ENCODE measurements at places on chromosomes 2 and 18.

- DNase-seq = no peak
Measured at GRCh38 chr18:44096016-44096415, 584.7 kb upstream of the SETBP1 start.

GRCh38 chr2:85800586-85800985, 46.8 kb downstream of the ATOH8 start:
- DNase-seq = no peak

DNA sequence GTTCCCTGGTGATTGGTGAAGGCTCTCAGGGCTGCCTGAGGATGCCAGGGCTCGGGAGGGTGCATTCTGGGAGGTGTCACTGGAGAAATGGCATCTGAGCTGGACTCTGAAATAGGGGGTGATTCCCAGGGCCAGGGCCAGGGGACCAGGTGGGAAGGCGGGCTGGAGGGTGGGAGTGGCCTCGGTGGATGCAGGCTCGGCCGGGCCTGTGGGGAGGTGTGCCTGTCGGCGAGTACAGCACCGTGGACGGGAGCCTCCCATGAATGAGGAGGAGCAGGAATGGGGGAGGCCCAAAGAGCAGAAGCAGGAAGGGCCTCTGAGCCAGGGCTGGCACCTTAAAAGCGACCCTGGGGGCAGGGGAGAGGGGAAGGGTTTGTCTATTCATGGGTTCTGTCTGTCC, 116.8 kb downstream of the GBX2 start:
- DNase-seq = no peak

DNA sequence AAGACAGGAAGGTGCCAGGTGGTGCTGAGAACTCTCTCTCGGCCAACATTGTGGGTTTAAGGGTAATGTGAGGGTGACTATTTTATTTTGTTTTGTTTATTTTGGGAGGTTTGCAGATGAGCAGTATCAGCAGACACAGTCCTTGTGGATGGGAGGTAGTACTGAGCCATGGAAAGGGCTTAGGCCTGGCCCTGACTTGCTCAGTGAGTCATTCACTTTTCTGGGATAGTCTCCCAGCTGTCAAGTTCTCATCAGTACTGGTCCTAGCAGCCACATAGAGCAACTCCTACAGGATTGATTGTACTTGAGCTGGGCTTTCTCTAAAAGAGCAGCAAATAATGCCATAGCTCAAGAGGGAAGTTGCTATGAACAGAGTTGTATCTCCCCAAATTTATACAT, 175.2 kb downstream of the LOXHD1 start:
- DNase-seq = no peak

- DNase-seq = no peak
Measured at GRCh38 chr18:55252901-55253300, 293.6 kb upstream of the CCDC68 start.

- no peak for DNase-seq
Measured at GRCh38 chr2:69827796-69828540, 1.5 kb upstream of the GMCL1 start.

- no peak for DNase-seq
Measured at GRCh38 chr2:219506802-219507526, 7.3 kb upstream of the ASIC4 start.

GRCh38 chr2:145503511-145503910, 983.6 kb upstream of the ZEB2 start:
- no peak for DNase-seq

DNA sequence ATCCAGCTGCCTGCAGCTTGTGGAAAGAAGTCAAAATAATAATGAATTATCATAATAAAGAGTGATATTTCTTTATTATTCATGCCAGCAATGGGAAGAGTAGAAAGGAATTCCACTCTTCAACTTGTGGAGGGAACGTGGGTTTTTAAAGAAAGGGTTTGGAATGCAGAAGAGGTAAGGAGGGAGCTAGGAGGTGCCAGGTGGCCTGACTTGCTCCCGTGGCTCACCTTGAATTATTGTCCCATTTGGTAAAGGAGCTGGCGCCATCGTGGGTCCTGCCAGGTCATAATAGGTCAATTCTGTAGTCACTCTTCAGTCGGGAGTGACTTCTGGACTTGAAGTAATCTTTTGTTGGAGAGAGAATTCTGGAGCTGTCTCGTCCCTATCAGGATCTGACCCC, 95.2 kb upstream of the BARD1 start:
- DNase-seq = no peak

- no peak for DNase-seq
Measured at GRCh38 chr2:40199771-40200170, 252.1 kb downstream of the SLC8A1 start.

- peak; percentile 45 for DNase-seq
Measured at GRCh38 chr2:118882693-118883336, 35.4 kb upstream of the EN1 start.

- DNase-seq = no peak
Measured at GRCh38 chr2:20647738-20648137, 3.2 kb downstream of the HS1BP3 start.

DNA sequence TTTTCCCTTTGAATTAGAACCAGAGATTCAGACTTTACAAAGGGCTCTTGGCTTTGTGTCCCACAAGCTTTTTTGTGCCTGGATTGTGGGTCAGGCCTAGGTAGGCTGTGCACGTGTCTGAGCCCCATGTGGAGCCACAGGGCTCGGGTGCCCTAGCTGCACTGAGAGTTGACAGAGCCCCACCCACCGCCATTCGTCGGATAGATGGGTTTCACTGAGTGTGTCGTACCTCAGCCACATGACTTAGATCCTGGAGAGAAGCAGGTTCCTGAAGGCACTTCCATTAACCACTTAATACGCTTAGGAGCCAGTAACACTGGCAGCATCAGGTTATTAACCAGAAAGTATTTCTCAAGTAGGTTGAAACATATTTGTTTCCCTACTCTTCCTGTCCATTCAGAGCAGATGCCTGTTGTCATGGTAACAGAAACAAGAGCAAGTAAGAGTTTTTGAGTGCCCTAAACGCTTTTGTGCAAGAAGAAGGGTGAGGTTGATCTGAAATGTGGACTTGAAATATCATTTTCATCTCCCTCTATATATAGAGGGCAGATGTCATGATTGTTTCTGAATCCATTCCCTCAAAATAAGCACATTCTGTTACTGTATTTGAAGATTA, 30.0 kb downstream of the ADCYAP1 start:
- DNase-seq = peak; percentile 14

- no peak for DNase-seq
Measured at GRCh38 chr2:176039375-176039774, 37.3 kb upstream of the LNPK start.

DNA sequence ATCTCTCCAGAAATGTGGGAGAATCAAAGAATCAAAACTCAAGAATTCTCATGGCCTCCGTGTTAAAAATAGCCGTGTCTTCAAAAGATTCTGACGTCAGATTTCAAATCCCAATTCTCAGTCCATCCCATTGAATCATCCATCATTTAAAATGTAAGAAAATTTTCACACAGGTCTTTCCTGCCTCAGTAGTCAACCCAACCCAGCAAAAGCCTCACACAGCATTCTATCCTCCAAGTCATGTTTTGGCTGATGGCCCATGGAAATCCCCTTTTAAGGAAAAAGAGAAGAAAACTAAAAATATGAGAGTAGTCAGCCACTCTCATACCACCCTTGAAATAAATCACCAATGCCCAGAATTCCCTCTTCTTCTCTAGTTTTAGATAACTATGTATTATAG, 211.8 kb downstream of the C1D start:
- no peak for DNase-seq

- DNase-seq = no peak
Measured at GRCh38 chr2:113201496-113202304, 27.9 kb downstream of the PSD4 start.

DNA sequence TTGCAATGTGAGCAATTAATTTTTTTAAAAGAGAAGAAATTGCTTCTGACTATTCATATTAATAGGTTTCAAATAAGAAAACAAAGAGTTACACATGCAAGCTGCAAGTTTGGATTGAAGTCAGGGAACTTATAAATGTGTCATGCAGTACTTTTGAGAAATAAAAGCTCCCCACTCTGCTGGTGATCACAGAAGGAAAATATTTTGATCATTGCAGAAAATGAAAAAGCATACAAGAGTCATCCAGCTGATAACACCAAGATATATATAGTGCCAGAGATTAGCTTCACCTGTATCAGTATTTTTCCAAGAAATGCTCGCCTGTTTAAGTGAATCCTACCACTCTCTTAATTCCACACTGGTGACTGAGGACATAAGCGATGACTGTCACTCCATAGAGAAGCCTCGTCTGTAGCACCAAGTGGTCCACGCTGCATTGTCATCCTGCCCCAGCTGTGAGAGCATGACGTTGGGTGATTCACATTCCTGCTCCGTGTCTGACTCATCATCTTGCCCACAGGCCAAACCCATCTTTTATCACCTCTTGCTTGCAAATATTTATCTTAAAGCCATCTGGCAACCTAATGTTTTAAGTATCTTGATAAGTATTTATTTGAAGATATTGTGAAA, 178.0 kb downstream of the ASXL3 start:
- DNase-seq = peak; percentile 29

DNA sequence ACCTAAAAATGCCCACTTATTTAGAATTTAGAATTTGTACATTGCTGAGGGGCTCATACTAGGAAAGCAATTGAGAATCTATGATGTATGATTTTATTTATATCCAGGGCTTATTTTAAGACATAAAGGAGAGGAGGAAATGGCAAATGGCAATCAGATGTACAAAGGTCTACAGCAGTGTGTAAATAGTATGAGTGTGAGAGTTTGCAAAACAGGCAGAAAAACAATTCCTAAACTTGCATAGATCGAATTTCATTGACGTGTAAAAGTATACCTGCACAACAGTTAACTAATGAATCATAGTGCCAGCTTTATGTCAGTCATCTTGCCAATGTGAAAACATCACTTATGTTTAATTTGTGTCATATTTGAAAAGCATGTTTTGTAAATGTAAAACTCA, 718.7 kb upstream of the GCFC2 start:
- DNase-seq = no peak

DNA sequence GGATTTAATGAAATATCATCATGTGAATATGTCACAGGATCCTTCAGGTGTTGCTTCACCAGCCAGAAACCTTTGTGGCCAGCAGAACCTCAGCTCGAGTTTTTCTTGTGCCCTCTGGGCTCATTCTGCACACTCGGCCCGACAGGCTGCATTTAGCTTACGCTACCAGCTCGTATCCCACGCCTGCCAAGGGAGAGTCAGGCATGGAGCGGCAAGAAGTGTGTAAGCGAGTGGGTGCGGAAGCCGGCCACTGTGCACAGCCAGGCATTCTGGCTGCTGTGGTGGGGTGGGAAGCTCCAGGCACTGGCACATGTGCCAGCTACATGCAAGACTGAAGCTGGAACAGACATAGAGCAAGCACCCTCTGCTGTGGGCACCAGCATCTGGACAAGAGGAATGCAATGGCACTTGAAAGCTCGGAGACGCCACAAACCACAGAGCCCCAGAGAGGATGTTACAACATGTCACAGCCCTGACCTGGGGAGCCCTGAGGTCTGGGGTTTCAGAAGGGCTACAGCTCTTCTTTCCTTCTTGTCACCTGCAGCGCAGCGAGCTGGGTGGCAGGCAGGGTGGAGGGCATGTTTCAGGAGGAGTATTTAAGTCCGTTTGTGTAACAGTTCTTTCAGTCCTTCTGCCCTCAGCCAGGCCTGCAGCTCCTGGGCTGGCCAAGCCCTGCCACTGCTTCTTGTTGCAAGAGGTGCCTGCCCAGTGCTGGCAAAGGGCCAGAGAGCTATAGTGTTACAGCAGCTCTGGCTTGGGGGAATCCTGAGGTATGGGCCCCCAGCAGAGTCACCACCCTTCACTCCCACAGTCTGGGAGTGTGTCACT, 257.3 kb upstream of the HNMT start:
- DNase-seq = no peak

DNA sequence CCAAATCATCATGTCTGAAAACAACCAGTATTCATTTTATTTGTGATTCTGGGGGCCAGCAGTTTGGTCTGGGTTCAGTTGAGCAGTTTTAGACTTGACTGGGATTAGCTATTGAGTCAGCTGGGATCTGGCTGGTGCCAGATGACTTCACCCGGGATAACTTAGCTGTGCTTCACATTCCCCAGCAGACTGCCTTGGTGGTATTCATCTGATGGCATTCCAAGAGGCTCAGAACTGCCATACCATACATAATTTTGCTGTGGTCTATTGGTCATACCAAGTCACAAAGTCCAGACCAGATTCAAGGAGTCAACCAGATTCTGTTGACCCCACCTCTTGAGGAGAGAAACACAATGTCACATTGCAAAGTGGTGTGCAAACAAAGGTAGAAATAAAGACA, 7.8 kb upstream of the FSHR start:
- DNase-seq = no peak

GRCh38 chr18:69383186-69383585, 17.5 kb upstream of the DOK6 start:
- no peak for DNase-seq

DNA sequence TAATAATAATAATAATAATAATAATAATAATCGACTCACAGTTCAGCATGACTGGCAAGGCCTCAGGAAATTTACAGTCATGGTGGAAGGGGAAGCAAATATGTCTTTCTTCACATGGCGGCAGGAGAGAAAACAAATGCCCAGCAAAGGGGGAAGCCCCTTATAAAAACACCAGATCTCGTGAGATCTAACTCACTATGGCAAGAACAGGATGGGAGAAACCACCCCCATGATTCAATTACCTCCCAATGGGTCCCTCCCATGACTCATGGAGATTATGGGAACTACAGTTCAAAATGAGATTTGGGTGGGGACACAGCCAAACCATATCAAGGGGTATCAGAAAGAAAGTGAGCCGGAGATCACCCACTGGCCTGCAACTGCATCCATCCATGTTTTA, 40.5 kb upstream of the PAPOLG start:
- no peak for DNase-seq

GRCh38 chr18:10111944-10112343, 198.1 kb downstream of the VAPA start:
- no peak for DNase-seq

- DNase-seq = no peak
Measured at GRCh38 chr18:78801011-78801410, 178.6 kb upstream of the SALL3 start.

DNA sequence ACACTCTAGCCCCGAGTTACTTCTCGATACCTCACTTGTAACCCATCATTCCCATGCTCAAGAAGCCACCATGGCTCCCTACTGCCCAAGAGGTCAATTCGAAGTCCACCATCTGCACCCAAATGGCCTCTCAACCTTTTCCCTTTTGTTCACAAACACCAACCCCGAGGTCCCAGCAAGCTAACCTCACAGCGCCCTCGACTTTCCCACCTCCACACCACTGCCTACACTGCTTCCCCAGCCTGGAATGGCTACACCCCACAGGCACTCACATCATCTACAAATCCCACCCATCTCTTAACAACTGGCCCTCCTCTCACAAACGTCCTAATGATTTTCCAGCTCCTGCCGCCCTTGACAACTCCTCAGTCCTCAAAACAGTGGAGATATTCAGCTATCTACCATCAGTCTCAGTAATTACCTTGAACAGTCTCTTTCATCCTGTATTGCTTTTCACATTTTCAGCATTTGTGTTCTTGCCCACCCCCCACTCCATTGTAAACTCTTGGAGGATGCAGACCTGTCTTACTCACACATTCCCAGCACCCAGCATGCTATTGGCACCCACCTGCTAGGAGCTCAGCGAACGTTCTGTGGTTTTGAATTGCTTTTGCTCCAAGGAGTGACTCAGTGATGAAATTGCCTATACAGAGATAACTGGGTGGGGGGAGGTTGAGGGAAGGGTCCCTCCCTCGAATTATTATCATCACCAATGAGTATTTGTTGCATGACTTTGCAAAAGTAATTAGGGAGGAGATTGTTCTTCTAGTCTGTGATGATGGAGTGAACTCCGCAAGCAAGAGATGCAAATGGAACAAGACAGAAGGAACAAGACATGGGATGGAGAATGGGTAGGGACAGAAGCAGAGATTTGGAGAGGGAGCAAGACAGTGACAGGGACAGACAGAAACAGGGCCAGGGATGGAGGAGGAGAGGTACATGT, 106.8 kb downstream of the CYP26B1 start:
- no peak for DNase-seq

- no peak for DNase-seq
Measured at GRCh38 chr2:239116456-239117246, 268.8 kb downstream of the TWIST2 start.
